ENCODE measurements at places on chromosomes 12 and 14.

DNA sequence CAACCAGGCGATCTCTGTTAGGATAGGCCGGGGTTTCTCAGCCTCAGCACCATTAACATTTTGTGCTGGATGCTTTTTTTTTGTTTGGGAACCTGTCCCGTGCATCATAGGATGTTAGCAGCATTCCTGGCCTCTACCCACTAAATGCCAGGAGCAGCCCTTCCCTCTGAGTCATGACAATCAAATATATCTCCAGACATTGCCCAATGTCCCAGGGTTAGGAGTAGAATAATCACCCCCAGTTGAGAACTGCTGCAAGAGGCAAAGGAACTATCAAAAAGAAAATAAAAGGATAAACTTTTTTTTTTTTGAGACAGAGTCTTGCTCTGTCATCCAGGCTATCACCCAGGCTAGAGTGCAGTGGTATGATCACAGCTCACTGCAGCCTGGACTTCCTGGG is 76.0 kb downstream of the ACACB start:
- no peaks in the 10 kb centered on the region for H3K27me3 ChIP-seq
- no peak overlapping the region for H3K27ac ChIP-seq
- H3K4me3 ChIP-seq, result no peak overlapping the region
- no peak for DNase-seq
- H3K4me1 ChIP-seq, result no peaks in the 10 kb centered on the region

GRCh38 chr14:89248411-89249064 is 168.5 kb downstream of the FOXN3 start:
- H3K27ac ChIP-seq, result no peak overlapping the region
- H3K36me3 ChIP-seq, result peaks cover 20% of the 10 kb centered on the region
- H3K4me3 ChIP-seq, result no peak overlapping the region

DNA sequence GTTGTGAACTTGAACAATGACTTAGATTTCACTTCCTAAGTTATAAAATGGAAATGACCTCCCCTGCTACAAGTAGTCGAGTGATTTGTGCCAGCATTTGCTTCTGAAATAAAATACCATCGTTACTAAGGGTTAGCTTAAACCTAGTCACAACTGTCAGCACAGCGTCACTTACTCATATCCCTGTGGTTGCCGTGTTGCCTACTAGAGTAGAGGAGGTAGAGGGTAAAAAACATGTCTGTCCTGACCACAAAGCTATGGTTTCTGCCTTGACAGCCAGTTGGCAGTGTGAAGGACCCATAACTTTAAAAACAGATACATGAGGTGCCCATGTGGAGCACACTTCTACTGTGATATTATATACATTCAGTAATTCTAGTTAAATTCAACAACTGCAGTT is 234.2 kb upstream of the RGS6 start:
- no peak for DNase-seq
- H3K36me3 ChIP-seq, result peaks cover 42% of the 10 kb centered on the region
- peaks cover 36% of the 10 kb centered on the region for H3K4me1 ChIP-seq
- H3K4me3 ChIP-seq, result no peak overlapping the region

DNA sequence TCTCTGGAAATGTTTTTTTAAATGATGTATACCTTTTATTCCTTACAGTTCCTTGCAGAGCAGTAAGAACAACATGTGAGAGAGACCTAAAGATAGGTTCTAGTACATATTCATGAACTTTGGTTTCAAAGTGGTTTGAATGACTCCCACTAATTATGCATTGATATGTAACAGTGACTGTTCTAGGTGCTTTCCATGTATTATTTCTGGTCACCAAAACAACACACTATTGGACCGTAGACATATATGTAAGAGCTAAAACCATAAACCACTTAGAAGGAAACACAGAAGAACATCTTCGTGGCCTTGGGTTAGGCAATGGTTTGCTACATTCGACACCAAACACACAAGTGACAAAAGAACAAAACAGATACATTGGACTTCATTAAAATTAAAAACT is 37.9 kb downstream of the SOX5 start:
- no peaks in the 10 kb centered on the region for H3K27me3 ChIP-seq
- H3K4me3 ChIP-seq, result no peak overlapping the region
- no peak overlapping the region for H3K27ac ChIP-seq
- H3K36me3 ChIP-seq, result no peaks in the 10 kb centered on the region
- no peaks in the 10 kb centered on the region for H3K4me1 ChIP-seq

DNA sequence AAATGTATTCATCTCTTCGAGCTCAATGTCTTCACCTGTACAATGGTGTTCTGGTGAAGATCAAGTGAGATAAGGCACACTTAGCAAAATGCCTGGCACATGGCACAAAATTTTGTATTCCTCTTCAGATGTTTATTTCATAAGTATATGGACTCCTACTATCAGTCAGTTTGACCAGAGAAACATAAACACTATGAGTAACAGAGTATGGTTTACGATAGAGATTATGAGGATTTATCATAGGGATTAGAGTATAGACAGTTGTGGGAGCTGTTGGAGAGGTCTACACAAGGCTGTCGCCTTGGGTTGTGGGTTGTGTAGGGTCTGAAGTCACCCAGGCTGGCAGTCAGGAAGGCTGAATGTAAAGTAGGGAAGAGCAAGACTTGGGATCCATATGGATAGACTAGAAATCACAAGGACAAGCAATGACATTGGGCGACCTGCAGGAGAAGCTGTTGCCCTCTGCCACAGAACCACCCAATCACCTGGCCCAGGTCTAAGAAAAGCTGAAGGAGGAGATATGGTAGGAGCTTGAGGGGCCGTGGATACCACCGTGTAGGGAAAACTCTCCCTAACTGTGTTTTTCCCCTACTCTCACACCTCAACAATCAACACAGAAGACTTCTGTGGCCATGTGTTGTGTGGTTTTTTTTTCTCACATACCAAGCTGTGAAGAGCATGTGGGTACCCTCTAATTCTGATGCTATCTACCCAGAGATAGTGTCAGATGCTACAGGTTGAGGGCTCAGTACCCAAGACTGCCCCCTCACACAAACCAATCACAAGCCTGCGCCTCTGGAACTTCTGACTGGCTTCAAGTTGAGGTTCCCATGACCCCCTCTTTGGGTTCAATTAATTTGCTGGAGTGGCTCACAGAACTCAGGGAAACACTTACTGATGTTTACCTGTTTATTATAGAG is 27.2 kb upstream of the RESF1 start:
- no peak for DNase-seq
- peaks cover 51% of the 10 kb centered on the region for H3K4me1 ChIP-seq
- H3K27ac ChIP-seq, result peak overlapping the region; percentile 21
- no peak overlapping the region for H3K4me3 ChIP-seq
